Stimulated activated CD4-positive, alpha-beta T cell treated with anti-CD3 and anti-CD28 coated beads, Interleukin-1b, Interleukin-23, amount 100 ng/mL, for 1 hour (primary cell): ENCODE measurements at places on chromosomes 3 and 15.

DNA sequence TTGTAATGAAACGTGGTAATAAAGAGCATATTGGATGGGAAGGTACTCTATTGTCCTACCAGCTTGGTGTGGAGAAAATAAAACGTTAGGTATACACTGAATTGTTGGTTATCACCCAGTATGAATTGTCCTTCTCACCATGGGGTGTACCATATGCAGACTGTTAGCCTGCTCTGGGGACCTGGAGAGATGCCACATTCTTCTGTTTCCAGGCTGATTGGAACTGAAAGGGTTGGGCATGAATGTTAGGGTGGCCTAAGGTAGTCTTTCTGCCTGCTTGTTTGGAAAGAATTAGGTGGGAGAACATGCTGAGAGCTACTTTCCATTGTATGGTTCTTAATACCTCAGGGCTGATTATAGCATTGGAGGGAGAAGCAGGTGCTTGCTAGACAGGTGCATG, 340.6 kb downstream of the PTPRG start:
- DNase-seq: no peak

DNA sequence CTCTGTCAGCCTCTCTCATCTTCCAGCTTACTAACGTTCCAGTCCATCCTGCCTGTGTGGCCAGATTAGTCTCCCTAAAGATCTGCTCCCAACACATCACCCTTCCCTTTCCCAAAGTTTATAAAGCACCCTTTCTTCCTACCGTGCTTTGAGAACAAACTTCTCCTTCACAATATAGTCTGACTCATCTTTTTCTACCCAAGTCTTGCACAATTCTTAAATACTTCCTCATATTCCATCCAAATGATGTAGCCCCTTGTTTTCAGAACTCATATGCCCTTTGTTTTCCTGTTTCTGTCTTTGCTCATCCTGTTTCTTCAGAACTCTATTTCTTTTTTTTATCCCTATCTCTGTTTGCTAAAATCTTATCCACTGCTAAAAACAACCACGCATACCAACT, 326.8 kb downstream of the MFSD1 start:
- no peak for DNase-seq

DNA sequence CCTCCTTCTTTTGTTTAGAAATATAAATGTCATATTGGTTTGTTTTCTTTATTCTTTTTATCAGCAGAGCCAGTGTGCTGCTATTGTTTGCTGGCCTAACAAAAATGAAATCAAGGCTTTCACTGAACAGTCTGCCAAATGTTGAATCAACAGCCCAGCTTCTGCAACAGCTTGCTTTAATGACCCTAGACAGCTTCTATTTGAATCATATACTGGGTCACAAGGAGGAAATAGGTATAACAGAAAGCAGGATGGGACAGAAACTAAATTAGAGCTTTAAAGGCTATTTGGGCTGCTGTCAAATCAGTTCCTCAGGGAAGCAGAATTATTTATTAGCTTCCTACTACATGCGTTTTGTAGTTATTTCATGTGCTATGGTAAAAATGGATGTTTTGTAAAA, 12.1 kb upstream of the DNAJC13 start:
- DNase-seq: no peak

DNA sequence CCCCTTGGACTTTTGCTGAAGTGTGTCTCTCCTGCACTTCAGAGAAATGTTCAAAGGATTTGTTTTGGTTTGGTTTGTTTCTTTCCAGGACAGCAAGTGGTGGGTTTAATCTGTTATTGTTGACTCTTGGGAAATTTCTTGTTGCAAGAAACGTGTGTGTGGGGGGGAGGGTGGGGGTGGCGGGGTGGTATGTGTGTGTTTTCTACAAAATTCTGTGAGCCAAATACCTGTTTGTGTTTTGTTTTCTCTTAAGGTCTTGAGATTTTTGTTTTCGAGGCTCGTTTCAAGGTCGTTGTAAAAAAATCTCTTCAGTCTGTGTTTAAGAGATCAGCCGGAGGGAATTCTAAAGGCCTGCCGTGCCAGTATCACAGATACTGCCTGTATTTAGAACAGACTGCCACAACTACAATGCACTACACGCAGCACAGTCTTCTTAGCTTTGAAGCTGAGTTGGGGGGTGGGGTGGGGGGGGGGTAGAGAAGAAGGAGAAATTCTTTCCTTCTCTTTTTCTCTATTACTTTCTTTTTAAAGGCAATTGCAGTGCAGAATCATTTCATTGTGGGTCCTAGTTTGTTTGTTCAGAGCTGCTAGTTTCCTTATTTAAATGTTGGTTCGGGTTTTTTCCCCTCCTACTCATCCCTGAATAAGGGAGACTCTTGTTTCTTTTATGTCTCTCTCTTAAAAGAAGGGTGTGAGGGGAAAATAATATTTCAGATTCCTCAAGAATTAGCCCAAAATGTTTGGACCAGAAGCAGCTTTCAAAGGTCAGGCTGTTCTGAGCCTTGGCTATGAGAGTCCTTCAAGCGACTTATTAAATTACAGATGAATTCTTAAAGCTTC, 1.4 kb upstream of the BCL6 start:
- no peak for DNase-seq

GRCh38 chr3:150970665-150971324, 1.7 kb downstream of the CLRN1 start:
- DNase-seq: no peak

- DNase-seq: no peak
Measured at GRCh38 chr3:196082619-196082971, 705 bp upstream of the TFRC start.

- no peak for DNase-seq
Measured at GRCh38 chr3:160471892-160472291, 22.3 kb upstream of the TRIM59 start.

GRCh38 chr3:141212101-141212500, 19.5 kb upstream of the PXYLP1 start:
- DNase-seq: no peak

DNA sequence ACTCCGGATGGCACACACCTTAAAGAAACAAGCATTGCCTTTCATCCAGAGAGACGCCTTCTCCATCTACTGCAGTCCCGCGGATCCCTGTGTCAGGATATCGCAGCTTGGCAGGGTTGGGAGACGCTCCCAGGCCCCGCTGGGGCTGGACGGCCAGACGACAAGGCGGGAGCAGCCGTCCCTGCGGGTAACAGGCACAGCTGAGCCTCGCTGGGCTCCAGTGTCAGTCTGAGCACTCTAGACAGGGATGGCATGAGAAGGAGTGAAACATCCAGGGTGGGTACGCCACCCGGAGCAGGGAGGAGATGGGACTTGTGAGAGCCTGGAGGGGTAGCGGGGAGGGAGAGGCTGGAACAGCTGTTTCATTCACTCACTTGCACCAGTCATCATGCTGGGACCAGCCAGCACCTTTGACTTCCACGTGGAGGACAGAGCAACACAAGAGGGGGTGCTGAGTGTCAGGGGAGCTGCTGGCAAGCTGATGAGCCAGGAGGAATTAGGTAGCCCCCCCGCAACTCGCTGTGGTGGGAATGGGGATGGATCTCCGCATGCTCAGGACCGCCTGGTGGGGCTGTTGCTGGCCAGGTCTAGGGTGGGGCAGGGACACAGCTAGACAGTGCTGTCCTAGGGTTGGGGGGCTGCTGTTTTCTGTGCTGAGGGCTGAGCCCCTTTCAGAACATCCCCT, 31.6 kb upstream of the SNRPA1 start:
- DNase-seq: no peak

DNA sequence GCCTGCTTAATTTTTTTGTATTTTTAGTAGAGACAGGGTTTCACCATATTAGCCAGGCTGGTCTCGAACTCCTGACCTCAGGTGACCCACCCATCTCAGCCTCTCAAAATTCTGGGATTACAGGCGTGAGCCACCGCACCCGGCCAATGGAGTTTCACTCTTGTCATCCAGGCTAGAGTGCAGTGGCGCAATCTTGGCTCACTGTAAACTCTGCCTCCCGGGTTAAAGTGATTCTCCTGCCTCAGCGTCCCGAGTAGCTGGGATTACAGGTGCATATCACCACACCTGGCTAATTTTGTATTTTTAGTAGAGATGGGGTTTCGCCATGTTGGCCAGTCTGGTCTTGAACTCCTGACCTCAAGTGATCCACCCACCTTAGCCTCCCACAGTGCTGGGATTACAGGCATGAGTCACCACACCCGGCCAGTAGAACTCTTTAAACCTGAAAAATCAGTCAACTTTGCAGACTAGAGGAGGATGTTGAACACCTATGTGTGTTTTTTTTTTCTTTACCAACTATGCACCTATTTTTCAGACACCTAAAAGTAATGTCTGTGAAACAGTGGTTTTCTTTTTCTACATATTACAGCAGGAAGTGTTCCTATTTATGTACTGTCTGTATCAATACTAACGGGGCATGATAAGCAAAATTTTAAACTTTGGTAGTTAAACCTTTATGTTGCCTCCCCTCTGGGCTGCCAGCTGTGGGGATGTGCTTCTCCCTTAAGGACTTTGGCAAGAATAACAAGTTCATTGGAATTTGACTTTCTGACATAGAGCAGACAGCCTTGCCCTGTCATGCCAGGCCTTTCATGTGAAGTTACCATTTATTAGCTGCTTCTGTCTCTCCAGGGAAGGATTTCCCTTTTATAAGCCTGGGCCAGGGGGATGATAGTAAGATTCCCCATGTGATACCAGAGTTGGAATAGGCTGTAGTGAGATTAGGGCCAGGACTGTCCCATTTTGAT, 8.1 kb downstream of the ARIH2 start:
- no peak for DNase-seq

DNA sequence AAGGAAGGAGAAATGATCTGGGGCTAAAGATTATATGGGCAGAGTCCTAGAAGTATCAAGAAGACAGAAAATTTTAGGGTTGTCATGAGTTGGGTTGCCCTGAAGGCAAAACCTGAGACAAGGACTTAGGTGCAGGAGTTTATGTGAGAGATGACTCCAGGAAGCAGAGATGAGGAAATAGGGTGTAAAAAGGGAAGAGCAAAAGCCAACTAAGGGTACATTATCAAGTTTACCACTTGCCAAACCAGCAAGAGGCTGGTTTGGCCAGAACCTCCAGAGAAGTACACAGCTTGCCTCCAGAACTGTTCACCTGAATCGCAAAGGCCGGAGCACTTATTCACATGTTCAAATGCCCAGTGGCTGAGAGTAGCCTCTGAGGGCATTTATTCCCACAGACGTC, 116.7 kb downstream of the FHIT start:
- DNase-seq: no peak

DNA sequence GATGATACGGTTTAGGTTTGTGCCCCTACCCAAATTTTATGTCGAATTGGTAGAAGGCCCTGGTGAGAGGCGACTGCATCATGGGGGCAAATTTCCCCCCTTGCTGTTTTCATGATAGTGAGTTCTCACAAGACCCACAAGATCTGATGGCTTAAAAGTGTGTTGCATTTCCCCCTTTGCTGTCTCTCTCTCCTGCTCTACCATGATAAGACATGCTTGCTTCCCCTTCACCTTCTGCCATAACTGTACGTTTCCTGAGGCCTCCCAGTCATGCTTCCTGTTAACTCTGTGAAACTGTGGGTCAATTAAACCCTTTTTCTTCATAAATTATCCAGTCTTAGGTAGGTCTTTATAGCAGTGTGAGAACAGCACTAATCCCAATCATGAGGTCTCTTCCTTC, 381.2 kb downstream of the RSL24D1 start:
- DNase-seq: no peak

GRCh38 chr15:33980159-33980558, 11.9 kb downstream of the CHRM5 start:
- DNase-seq: no peak

GRCh38 chr3:160831401-160831800, 75.4 kb downstream of the PPM1L start:
- DNase-seq: no peak

GRCh38 chr3:157077565-157077991, 82.4 kb downstream of the CCNL1 start:
- no peak for DNase-seq

GRCh38 chr3:149909923-149910322, 60.8 kb downstream of the PFN2 start:
- no peak for DNase-seq

GRCh38 chr3:143291836-143292447, 172.4 kb downstream of the CHST2 start:
- DNase-seq: no peak

DNA sequence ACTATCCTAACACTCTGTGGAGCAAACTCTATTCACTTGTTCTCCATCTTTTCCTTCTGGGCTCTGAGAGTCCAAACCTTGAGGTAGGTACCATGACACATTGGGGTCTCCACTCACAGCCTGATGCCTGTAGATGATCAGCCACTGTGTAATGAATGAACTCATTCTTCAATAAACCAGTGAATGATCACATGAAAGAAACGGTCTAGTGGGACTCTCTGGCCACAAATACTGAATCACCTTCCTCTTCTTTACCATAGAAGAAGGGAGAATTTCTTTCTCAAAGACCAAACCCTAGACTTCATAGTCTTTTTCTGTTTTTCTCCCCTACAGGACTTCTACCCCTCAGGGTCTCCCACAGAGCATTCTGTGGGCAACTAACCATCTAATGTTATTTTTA, 20.5 kb upstream of the ABHD2 start:
- DNase-seq: no peak

- DNase-seq: no peak
Measured at GRCh38 chr3:14200841-14201240, 22.2 kb downstream of the LSM3 start.
